ENCODE measurements at places on chromosomes 12 and 14. TPM values are rescaled to one million over a fixed set of nuclear protein-coding genes. Genes with fewer than 3 reads are reported as not detected.
A peak's percentile ranks its signal among the peaks of the same experiment; 100 is the strongest.

NGDN gene
- total RNA-seq = 23.7 TPM

RERGL gene
- total RNA-seq = not detected

HCAR2 gene
- not detected for total RNA-seq

EPS8 gene
- total RNA-seq = 42.7 TPM

CLEC6A gene
- not detected for total RNA-seq

ACSM4 gene
- not detected for total RNA-seq

C12orf60 gene
- total RNA-seq = 0.92 TPM

GALNT16 gene
- 0.05 TPM for total RNA-seq

GRCh38 chr14:52937306-52937705 lies 13.5 kb downstream of the FERMT2 start:
- H3K27ac ChIP-seq = no peak overlapping the region
- peak overlapping the region; percentile 2 for H3K4me3 ChIP-seq
- peaks cover 19% of the 10 kb centered on the region for H3K36me3 ChIP-seq
- H3K27me3 ChIP-seq = no peaks in the 10 kb centered on the region

DNA sequence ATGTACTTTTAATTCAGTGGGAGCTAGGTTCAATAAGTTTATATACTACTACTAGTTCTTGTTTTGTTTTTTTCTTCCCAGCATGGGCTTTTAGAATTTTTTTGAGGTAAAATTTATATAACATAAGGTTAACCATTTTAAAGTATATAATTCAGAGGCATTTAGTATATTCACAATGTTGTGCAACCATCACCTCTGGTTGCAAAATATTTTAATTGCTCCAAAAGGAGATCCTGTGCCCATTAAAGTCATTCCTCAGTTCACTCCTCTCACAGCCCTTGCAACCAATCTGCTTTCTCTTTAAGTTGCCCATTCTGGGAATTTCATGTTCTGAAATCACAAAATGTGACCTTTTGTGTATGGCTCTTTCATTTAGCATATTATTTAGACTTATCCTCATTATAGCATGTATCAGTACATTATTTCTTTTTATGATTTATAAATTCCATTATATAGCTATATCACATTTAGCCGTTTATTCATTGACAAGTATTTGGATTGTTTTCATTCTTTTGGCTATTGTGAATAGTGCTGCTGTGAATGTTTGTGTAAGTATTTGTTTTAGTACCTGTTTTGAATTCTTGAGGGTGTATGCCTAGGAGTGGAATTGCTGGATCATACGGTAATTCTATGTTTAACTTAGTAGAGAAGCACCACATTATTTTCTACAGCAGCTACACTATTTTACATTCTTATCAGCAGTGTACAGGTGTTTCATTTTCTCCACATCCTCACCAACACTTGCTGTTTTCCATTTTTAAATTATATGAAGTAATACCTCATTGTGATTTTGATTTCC lies 59.1 kb downstream of the ARHGAP5 start:
- H3K4me1 ChIP-seq = peaks cover 24% of the 10 kb centered on the region
- peaks cover 56% of the 10 kb centered on the region for H3K36me3 ChIP-seq
- no peak for DNase-seq
- H3K4me3 ChIP-seq = no peak overlapping the region

GRCh38 chr12:94145191-94145983 lies 3.0 kb upstream of the PLXNC1 start:
- peak; percentile 50 for DNase-seq
- H3K4me1 ChIP-seq = peaks cover 7% of the 10 kb centered on the region
- H3K4me3 ChIP-seq = no peak overlapping the region

DNA sequence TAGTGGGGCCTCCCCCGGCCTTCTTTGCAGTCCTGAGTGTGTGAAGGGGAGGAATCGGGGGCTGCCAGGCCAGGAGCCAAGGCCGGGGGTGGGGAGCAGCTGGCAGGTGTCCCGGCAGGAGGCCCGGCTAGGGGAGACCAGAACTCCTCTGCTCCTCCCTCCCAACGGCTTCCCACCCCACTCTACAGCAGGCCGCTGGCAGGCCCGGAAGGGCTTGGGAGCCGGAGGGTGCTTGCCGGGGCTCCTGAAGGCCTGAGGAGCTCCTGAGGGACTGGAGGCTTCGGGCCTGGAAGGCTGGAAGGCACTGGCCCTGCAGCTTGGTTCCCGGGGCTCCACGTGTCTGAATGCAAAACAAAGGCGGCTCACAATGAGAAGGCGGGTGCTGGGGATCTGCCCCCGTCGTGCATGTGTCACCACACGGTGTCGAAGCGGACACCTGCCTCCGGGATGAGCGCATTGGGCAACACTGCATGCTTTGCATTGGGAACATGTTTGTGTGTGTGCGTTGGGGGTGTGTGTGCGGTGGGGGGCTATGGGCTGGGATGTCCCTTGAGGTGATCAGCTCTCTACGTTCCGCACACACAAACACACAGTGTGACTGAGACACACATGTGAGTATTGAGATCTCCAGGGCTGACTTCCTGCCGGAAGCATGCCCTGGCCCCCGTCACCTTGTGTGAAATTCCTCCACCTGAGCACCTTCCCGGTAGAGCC lies 30.9 kb upstream of the ANKRD9 start:
- H3K27ac ChIP-seq = no peak overlapping the region
- H3K4me1 ChIP-seq = peaks cover 4% of the 10 kb centered on the region
- peaks cover 9% of the 10 kb centered on the region for H3K27me3 ChIP-seq
- H3K36me3 ChIP-seq = no peaks in the 10 kb centered on the region
- no peak overlapping the region for H3K4me3 ChIP-seq

DNA sequence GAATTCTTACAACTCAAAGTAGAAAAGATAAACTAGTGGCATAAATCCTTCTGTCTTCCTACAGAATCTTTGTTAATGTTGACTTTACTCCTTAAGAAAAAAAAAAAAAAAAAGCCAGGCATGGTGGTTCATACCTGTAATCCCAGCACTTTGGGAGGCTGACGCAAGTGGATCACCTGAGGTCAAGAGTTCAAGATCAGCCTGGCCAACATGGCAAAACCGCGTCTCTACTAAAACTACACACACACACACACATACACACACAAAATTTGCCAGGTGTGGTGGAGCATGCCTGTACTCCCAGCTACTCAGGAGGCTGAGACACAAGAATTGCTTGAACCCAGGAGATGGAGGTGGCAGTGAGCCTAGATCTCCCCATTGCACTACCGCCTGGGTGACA lies 17.7 kb upstream of the SPTSSA start:
- H3K4me3 ChIP-seq = no peak overlapping the region
- H3K27ac ChIP-seq = no peak overlapping the region
- no peaks in the 10 kb centered on the region for H3K36me3 ChIP-seq

- no peak overlapping the region for H3K27ac ChIP-seq
- DNase-seq = no peak
- H3K36me3 ChIP-seq = no peaks in the 10 kb centered on the region
- H3K4me3 ChIP-seq = no peak overlapping the region
- H3K27me3 ChIP-seq = no peaks in the 10 kb centered on the region
- no peaks in the 10 kb centered on the region for H3K4me1 ChIP-seq
These were observed 495.3 kb downstream of the NELL2 start for GRCh38 chr12:44380861-44381260.

- DNase-seq = no peak
- no peak overlapping the region for H3K27ac ChIP-seq
- no peaks in the 10 kb centered on the region for H3K4me1 ChIP-seq
These were observed 408.2 kb downstream of the DPF3 start for GRCh38 chr14:72485695-72486094.

GRCh38 chr12:42144158-42144407 lies 591 bp downstream of the GXYLT1 start:
- peak overlapping the region; percentile 95 for H3K4me3 ChIP-seq
- peaks cover 43% of the 10 kb centered on the region for H3K4me1 ChIP-seq
- DNase-seq = no peak
- H3K27ac ChIP-seq = peak overlapping the region; percentile 68

DNA sequence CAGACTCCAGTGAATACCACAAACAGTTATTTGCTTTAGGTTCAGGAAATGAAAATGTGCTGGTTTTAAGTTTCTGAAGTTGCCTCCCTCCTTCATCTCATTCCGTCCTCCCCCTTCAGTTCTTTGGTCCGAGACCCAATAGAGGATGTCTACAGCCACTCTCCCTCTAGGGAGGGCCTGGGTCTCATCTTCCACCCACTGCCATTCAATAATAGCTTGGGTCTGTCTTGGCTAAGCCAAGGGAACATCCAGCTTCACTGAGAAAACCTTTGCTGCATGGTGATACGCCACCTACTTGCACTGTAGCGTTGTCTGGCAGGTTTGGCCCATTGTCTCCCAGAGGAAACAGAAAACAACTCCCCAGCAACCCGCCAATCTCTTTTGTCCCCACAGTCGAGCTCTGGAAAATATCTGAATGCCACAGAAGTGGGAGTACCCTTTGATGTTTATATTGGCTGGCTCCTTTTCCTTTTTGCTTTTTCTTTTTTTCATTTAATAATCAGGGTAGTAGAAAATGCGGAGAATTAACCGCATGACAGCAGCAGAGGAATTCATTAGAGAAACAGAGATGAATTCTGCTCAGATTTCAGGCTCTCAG lies 380.1 kb downstream of the RAD51B start:
- H3K27me3 ChIP-seq = no peaks in the 10 kb centered on the region
- peaks cover 5% of the 10 kb centered on the region for H3K4me1 ChIP-seq
- no peak overlapping the region for H3K27ac ChIP-seq
- DNase-seq = no peak
- H3K36me3 ChIP-seq = no peaks in the 10 kb centered on the region

DNA sequence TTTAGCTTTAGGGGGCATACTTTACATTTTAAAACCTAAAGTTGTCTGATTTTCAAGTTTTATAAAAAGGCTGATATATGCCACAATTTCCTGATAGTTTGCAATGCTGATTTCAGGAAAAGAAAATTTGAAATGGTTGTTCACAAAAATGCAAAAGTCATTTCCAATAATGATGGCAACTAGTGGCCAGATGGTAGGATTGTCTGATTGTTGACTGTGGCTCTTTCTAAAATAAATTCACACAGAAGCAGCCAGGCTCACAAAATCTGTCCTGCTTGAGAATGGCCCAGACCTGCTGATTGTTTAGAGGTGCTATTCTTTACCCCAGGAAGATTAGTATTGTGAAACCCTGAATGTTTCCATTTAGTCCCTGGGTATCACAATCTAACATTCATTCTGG lies 220.3 kb downstream of the NELL2 start:
- H3K36me3 ChIP-seq = no peaks in the 10 kb centered on the region
- H3K27me3 ChIP-seq = no peaks in the 10 kb centered on the region
- H3K4me1 ChIP-seq = no peaks in the 10 kb centered on the region
- no peak for DNase-seq
- H3K4me3 ChIP-seq = no peak overlapping the region

GRCh38 chr12:50551866-50552265 lies 47.1 kb downstream of the DIP2B start:
- no peak overlapping the region for H3K27ac ChIP-seq
- H3K4me1 ChIP-seq = peaks cover 33% of the 10 kb centered on the region
- H3K27me3 ChIP-seq = no peaks in the 10 kb centered on the region

GRCh38 chr14:71680736-71681387 lies 251.4 kb upstream of the RGS6 start:
- H3K36me3 ChIP-seq = peaks cover 79% of the 10 kb centered on the region
- DNase-seq = no peak
- H3K4me3 ChIP-seq = no peak overlapping the region
- peaks cover 23% of the 10 kb centered on the region for H3K4me1 ChIP-seq

DNA sequence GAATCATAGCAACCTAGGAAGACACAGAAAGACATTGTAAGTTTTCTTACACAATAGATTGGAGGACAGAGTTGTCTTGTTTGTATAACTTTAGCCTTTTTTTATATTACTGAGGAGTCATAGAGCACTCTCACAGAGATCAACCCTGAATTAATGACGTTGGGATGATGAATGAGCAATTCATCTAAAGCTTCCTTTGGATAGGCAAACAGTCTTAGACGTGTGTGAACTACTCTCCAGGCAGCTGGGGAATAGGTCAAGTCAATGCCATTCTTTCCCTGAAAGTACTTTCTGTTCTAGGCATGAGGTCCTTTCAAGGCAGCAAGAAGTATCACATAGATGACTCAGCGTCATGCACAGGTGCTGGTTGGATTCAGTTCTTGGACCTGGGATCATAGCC lies 369.1 kb upstream of the NOVA1 start:
- no peaks in the 10 kb centered on the region for H3K27me3 ChIP-seq
- H3K36me3 ChIP-seq = peaks cover 5% of the 10 kb centered on the region
- H3K4me3 ChIP-seq = no peak overlapping the region
- no peak overlapping the region for H3K27ac ChIP-seq
- no peak for DNase-seq

DNA sequence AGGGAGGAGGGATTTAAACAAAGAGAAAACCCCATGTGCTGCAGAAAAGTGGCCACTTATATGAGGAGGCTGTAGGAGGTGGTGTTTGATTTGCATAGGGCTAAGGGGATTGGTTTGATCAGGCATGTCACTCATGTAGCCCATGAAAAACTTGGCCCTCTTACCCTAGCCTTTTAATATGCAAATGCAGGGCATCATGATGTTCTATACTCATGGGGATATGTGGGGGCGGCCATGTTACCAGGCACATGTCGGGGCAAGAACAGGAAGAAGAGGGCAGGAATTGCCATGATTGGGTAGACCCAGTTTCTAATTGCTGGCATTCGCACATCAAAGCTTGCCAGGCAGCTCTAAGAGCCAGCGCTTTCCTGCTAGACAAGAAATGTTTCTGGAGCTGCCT lies 28.8 kb downstream of the KLRK1 start:
- DNase-seq = no peak
- H3K36me3 ChIP-seq = no peaks in the 10 kb centered on the region
- H3K4me1 ChIP-seq = peaks cover 7% of the 10 kb centered on the region
- H3K4me3 ChIP-seq = no peak overlapping the region
- H3K27me3 ChIP-seq = peaks cover 1% of the 10 kb centered on the region
- H3K27ac ChIP-seq = no peak overlapping the region

GRCh38 chr12:132610051-132610759 lies at the start of gene LRCOL1:
LRCOL1 (minus strand) TSS chr12:132610582; CDS start chr12:132606251, 4,331 bp downstream.
- H3K27ac ChIP-seq = no peak within 1 kb of the TSS
- peaks cover 32% of the 10 kb centered on the region for H3K27me3 ChIP-seq
- no peaks in the 10 kb centered on the region for H3K36me3 ChIP-seq
- peak within 1 kb of the TSS; percentile 82 for H3K4me3 ChIP-seq
- peak; percentile 72 for DNase-seq
- H3K4me1 ChIP-seq = peaks cover 13% of the 10 kb centered on the region

GRCh38 chr14:26719514-26719913 lies 121.7 kb upstream of the NOVA1 start:
- no peaks in the 10 kb centered on the region for H3K27me3 ChIP-seq
- no peak overlapping the region for H3K27ac ChIP-seq
- DNase-seq = no peak

- DNase-seq = no peak
- H3K27ac ChIP-seq = no peak overlapping the region
- H3K4me1 ChIP-seq = peaks cover 32% of the 10 kb centered on the region
- peaks cover 2% of the 10 kb centered on the region for H3K27me3 ChIP-seq
These were observed 71.7 kb upstream of the RAP1B start for GRCh38 chr12:68538726-68539614.

GRCh38 chr14:73758392-73759182 lies 44.4 kb upstream of the PNMA1 start:
- peak overlapping the region; percentile 96 for H3K27ac ChIP-seq
- H3K4me3 ChIP-seq = peak overlapping the region; percentile 88
- peak; percentile 45 for DNase-seq
- H3K36me3 ChIP-seq = no peaks in the 10 kb centered on the region
- H3K27me3 ChIP-seq = peaks cover 13% of the 10 kb centered on the region
- H3K4me1 ChIP-seq = peaks cover 70% of the 10 kb centered on the region

DNA sequence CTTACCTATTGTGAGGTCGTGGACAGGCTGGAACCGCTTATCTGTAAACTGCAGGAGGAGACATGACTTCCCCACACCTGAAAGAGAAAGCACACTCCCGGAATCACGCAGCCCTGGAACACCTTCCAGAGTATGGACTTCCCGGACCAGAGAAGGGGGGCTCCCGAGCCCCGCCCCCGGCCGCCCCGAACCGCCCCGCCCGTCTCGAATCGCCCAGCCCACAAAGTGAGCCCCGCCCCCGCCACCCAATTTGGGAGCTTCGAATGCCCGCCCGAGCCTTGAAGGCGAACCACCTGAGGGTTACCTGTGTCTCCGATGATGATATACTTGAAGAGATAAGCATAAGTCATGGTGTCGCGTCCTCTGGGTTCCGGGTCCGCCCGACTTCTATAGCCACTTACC lies 235 bp downstream of the RAB2B start:
- peaks cover 13% of the 10 kb centered on the region for H3K4me1 ChIP-seq
- H3K36me3 ChIP-seq = peaks cover 19% of the 10 kb centered on the region
- H3K27me3 ChIP-seq = no peaks in the 10 kb centered on the region
- H3K4me3 ChIP-seq = peak overlapping the region; percentile 96

All from HFFc6 (cell line).